ENCODE measurements at places on chromosomes 12 and 14.

- H3K4me1 ChIP-seq = peaks cover 7% of the 10 kb centered on the region
- peak; percentile 56 for DNase-seq
- H3K4me3 ChIP-seq = no peak overlapping the region
These were observed 23.7 kb upstream of the DHRS4 start for GRCh38 chr14:23929822-23930294.

DNA sequence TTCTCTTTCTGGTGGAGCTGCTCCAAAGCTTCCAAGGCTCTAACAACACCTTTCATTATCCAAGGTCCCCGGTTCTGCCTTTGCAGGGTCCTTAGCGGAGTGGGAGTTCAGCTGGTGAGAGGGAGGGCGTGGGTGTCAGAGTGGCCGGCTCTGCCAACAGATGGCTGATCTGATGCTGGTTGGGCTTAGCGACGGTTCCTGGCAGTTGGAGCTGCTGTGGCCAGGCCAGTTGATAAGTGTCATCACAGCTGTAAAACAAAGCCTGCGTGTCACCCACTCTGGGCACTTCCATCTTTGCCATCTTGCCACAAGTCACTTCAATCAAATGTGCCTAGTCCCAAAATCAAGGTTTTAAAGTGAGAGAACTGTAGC is 36.3 kb downstream of the RIN3 start:
- no peaks in the 10 kb centered on the region for H3K36me3 ChIP-seq
- peaks cover 8% of the 10 kb centered on the region for H3K4me1 ChIP-seq
- H3K27me3 ChIP-seq = no peaks in the 10 kb centered on the region
- DNase-seq = no peak
- no peak overlapping the region for H3K4me3 ChIP-seq

GRCh38 chr12:50232771-50233209 is 50.5 kb downstream of the LIMA1 start:
- peaks cover 4% of the 10 kb centered on the region for H3K4me1 ChIP-seq
- H3K4me3 ChIP-seq = no peak overlapping the region
- H3K27ac ChIP-seq = no peak overlapping the region
- no peaks in the 10 kb centered on the region for H3K27me3 ChIP-seq

GRCh38 chr14:85584481-85584880 is 54.5 kb downstream of the FLRT2 start:
- H3K4me3 ChIP-seq = no peak overlapping the region
- no peak for DNase-seq
- no peaks in the 10 kb centered on the region for H3K4me1 ChIP-seq
- peaks cover 5% of the 10 kb centered on the region for H3K36me3 ChIP-seq
- no peak overlapping the region for H3K27ac ChIP-seq

DNA sequence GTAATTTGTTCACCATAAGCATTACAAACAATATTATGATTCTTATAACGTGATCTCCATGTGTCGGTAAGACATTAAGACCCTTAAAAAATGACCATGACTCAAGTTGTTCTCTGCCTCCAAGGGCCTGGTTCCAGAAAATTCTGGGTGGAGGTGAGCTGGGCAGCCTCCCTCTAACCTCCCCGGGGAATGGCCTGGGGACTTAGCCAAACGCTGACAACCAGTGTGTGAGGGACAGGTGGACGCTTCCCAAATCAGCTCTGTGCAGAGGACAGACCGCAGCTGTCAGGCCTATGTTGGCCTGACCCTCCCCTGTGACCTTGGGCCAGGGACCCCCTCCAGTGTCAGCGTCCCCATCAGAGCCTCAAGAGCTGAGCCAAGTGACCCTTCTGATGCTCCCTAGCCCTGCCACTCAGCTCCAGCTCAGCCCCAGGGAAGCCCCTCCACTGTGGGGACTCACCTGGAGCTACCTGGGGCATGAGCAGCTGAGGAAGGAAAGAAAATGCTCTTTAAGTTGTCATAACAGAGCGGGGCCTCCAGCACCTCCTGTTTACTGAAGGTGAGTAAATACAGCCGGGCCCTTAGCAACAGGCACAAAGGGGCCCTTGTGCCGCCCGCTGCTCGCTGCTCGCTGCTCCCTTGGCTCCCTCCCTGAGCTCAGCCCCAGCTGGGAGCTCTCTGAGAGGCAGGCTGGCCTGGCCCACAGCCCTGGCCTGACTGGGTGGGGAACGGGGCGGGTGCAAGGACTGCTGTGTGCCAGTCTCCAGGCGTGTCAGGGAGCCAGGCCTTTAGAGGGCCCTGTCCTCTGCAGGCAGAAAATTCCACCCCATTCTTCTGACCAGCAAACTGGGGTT is 116.6 kb downstream of the CALM1 start:
- no peak overlapping the region for H3K4me3 ChIP-seq
- H3K27ac ChIP-seq = no peak overlapping the region
- no peaks in the 10 kb centered on the region for H3K36me3 ChIP-seq
- no peaks in the 10 kb centered on the region for H3K27me3 ChIP-seq
- H3K4me1 ChIP-seq = peaks cover 56% of the 10 kb centered on the region
- DNase-seq = no peak

GRCh38 chr14:71647086-71647784 is 285.0 kb upstream of the RGS6 start:
- H3K4me1 ChIP-seq = no peaks in the 10 kb centered on the region
- peaks cover 2% of the 10 kb centered on the region for H3K36me3 ChIP-seq
- peak overlapping the region; percentile 5 for H3K27ac ChIP-seq
- no peak overlapping the region for H3K4me3 ChIP-seq
- no peaks in the 10 kb centered on the region for H3K27me3 ChIP-seq

GRCh38 chr14:105185973-105186372 is 4.9 kb upstream of the NUDT14 start:
- H3K27ac ChIP-seq = no peak overlapping the region
- DNase-seq = no peak
- peaks cover 3% of the 10 kb centered on the region for H3K4me1 ChIP-seq
- no peaks in the 10 kb centered on the region for H3K36me3 ChIP-seq
